Tibial nerve (tissue), 4 donors: ENCODE measurements at places on chromosomes 2 and 18. TPM values are rescaled to one million over a fixed set of nuclear protein-coding genes. Genes with fewer than 3 reads are reported as not detected.

The PSMA8 gene
- total RNA-seq = not detected

The SLC40A1 gene
- total RNA-seq = 51.1 TPM

The LYPD1 gene
- total RNA-seq = 3.1 TPM

The COL6A3 gene
- total RNA-seq = 228 TPM

The DYSF gene
- total RNA-seq = 12.0 TPM

The ZAP70 gene
- 13.5 TPM for total RNA-seq

The ABI2 gene
- 33.3 TPM for total RNA-seq

The TTL gene
- total RNA-seq = 25.2 TPM

The GATA6 gene
- 6.0 TPM for total RNA-seq

DNA sequence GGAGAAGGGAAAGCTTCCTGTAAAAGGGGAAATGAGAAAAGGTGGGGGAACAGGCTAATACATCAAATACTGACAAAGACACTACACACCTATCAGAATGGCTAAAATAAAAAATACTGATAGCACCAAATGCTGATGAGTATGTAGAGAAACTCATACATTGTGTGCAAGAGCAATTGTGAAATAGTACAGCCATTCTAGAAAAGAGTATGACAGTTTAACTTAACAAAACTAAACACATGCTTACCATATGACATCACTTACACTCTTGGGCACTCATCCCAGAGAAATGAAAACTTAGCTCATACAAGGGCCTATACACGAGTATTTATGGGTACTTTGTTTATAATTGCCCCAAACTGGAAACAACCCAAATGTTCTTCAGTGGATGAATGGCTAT is 53.4 kb downstream of the ZNF638 start:
- no peaks in the 10 kb centered on the region for H3K4me1 ChIP-seq
- peaks cover 7% of the 10 kb centered on the region for H3K36me3 ChIP-seq
- no peak overlapping the region for H3K4me3 ChIP-seq
- no peak overlapping the region for H3K27ac ChIP-seq
- no peaks in the 10 kb centered on the region for H3K27me3 ChIP-seq

- no peak overlapping the region for H3K4me3 ChIP-seq
- H3K27me3 ChIP-seq = no peaks in the 10 kb centered on the region
- H3K27ac ChIP-seq = peak overlapping the region; percentile 30
These were observed 38.7 kb downstream of the MCFD2 start for GRCh38 chr2:46876741-46877384.

GRCh38 chr18:13267431-13267873 is 48.9 kb downstream of the LDLRAD4 start:
- H3K27ac ChIP-seq = peak overlapping the region; percentile 45
- no peaks in the 10 kb centered on the region for H3K36me3 ChIP-seq
- no peak overlapping the region for H3K4me3 ChIP-seq
- H3K27me3 ChIP-seq = no peaks in the 10 kb centered on the region
- peaks cover 21% of the 10 kb centered on the region for H3K4me1 ChIP-seq
- DNase-seq = no peak

- H3K36me3 ChIP-seq = no peaks in the 10 kb centered on the region
- no peaks in the 10 kb centered on the region for H3K27me3 ChIP-seq
- no peak overlapping the region for H3K4me3 ChIP-seq
These were observed 276.2 kb downstream of the MYCN start for GRCh38 chr2:16216558-16216945.

- peaks cover 21% of the 10 kb centered on the region for H3K36me3 ChIP-seq
- DNase-seq = no peak
- no peak overlapping the region for H3K4me3 ChIP-seq
These were observed 10.9 kb downstream of the TMBIM1 start for GRCh38 chr2:218281449-218281848.

DNA sequence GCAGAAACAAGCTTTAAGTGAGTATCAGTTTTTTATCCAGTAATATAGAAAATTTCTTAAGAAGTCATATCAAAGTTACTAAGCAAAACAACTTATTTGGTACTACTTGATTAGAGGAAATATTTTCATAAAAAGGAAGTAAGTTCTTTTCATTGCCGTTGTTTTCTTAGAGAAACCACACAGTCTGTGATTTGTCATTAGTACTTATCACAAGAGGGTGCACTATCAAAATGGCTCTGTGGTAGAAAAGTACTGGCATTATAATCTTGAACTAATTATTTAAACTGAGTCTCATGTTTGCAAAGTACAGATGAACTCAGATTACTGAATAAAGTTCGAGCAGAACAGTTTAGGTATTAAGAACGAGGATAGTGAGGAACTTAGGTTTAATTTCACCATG is 93.4 kb downstream of the IKZF2 start:
- no peaks in the 10 kb centered on the region for H3K4me1 ChIP-seq
- H3K27me3 ChIP-seq = no peaks in the 10 kb centered on the region
- no peak for DNase-seq
- no peak overlapping the region for H3K4me3 ChIP-seq

DNA sequence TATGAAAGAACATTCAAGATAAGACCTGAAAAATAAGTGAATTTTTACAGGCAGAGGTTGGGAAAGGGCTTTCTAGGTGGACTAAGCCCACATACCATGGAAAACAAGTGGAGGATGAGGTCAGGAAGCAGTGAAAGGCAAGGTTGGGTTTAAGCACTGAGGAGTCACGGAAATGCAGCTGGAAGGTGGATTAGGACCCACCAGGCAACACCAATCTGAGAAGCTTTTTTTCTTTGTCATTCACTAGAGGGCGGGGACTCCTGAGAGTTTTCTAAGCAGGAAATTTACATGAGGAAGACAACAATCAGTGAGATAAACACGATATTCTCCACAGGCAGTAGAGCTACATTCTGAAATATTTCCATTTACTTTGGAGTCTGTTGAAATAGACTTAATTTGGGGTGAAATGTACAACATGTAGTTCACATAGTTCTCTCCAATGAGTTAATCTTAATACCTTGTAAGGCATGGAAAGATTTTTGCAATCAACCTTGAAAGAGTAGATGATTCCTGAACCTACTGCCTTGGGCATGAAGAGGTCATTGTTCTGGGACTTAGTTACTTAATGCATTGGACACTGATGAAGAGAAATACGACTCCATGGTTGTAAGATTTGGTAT is 40.7 kb downstream of the VIT start:
- H3K4me3 ChIP-seq = no peak overlapping the region
- peaks cover 4% of the 10 kb centered on the region for H3K36me3 ChIP-seq
- no peak for DNase-seq
- no peaks in the 10 kb centered on the region for H3K4me1 ChIP-seq
- H3K27me3 ChIP-seq = no peaks in the 10 kb centered on the region

DNA sequence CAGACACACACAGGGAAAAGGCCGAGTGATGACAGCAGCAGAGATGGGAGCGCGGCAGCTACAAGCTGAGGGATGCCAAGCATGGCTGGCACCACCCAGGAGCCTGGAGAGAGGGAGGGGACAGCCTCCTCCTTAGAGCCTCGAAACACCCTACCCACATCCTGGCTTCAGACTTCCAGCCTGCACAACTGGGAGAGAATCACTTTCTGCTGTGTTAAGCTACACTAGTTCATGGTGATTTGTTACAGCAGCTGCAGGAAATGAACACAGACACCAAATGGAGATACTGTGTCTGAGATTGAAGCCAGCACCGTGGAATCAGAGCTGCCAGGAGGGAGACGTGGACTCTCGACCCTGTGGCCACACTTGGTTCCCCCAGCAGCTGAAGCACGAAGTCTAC is 27.5 kb upstream of the FOSL2 start:
- H3K27ac ChIP-seq = no peak overlapping the region
- H3K4me3 ChIP-seq = no peak overlapping the region
- peaks cover 10% of the 10 kb centered on the region for H3K4me1 ChIP-seq
- H3K27me3 ChIP-seq = no peaks in the 10 kb centered on the region

DNA sequence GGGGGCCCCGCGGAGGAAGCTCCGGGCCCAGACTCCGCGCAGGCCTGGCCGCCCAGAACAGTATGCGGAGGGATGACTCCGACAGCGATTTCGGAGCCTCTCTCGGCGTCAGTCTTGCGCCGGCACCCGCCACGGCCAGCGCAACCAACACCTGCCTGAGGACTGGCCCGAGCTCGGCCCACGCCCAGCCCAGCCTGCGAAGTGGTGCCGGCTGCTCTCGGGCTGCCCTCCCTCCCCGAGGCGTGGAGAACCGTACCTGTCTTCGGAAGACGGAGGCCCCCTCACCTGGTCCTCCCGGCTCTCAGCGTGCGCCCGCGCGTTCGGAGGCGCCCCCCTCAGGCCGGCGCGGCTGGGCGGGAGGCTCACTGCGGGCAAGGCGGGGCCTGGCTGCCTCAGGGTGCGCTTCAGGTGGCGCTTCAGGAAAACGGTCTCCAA is at the start of gene M1AP:
TSS of gene M1AP (minus strand) at position 322 of the 435 bp plus-strand sequence. CDS start 8,055 bp downstream, outside the sequence.
- DNase-seq = no peak
- no peaks in the 10 kb centered on the region for H3K4me1 ChIP-seq
- no peak within 1 kb of the TSS for H3K4me3 ChIP-seq
- no peaks in the 10 kb centered on the region for H3K36me3 ChIP-seq

DNA sequence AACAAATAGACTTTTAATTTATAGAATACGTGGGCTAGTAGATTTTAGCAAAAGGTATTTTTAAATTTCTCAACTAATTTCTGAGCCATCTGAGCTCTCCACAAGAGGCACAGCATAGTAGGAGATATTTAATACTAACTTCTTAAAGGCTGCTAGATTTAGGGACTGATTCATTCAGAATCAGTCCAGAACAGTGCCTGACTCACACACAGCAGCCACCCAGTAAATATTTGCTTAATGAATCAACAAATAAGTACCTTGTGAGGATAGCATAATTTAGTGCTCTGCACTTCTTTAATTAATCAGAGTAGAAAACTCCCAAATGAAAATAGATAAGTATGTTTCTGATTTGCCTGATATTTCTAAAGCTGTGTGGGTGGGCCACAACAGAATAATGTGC is 35.6 kb upstream of the SYT4 start:
- no peaks in the 10 kb centered on the region for H3K4me1 ChIP-seq
- H3K27me3 ChIP-seq = no peaks in the 10 kb centered on the region
- no peak overlapping the region for H3K4me3 ChIP-seq
- no peak for DNase-seq
- H3K27ac ChIP-seq = no peak overlapping the region

DNA sequence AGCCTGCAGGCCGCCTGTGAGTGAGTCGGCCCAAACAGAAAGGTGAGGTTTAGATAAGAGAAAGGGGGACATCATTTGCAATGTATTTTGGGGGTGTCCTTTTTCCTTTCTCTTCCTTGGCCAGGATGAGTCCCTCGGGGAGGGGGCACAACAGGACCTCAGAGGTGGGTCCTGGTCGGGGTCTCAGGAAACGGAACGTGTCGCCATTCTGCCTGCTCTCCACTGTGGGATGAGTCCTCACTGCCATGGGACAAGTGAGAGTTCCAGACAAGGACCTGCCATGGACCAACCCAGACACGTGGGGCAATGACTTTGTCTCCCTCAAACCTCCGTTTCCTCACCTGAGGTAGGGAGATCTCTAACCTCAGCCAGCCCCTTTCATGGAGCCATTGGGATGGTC is 67.9 kb upstream of the TAF1B start:
- H3K36me3 ChIP-seq = no peaks in the 10 kb centered on the region
- DNase-seq = no peak
- H3K27ac ChIP-seq = no peak overlapping the region
- H3K4me1 ChIP-seq = no peaks in the 10 kb centered on the region
- H3K27me3 ChIP-seq = no peaks in the 10 kb centered on the region

DNA sequence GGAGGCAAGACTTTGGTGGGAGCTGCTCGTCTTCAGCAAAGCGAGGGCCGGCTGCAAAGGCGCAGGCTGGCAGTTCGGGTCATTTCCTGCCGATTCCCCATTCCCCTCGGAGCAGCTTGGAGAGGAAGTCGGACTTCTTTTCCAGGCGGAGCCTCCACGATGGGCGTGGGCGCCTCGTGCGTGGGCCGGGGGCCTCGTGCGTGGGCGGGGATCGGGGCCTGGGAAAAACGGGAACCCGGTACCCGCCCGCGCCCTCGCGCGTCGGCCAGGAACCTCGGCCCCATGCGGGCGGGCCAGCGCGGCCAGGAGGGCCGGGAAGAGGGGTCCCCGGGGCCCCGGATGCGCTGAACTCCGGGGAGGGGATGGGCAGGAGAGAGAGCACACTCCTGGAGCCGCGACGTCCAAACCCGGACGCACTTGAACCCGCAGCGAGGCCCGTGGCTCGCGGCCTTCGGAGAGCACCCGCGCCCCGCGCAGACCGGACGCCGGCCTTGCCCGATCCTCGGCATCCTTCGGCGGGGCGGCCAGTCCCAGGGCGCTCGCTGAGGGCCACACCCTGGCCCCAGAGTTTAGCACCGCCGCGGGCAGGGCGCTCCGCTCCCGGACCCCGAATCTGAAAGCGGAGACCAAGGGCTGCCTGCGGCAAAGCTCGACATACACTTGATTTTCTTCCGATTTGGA is 368.4 kb downstream of the MTX2 start:
- DNase-seq = peak; percentile 9
- H3K36me3 ChIP-seq = no peaks in the 10 kb centered on the region
- H3K4me1 ChIP-seq = peaks cover 4% of the 10 kb centered on the region
- H3K4me3 ChIP-seq = peak overlapping the region; percentile 58
- peaks cover 65% of the 10 kb centered on the region for H3K27me3 ChIP-seq

DNA sequence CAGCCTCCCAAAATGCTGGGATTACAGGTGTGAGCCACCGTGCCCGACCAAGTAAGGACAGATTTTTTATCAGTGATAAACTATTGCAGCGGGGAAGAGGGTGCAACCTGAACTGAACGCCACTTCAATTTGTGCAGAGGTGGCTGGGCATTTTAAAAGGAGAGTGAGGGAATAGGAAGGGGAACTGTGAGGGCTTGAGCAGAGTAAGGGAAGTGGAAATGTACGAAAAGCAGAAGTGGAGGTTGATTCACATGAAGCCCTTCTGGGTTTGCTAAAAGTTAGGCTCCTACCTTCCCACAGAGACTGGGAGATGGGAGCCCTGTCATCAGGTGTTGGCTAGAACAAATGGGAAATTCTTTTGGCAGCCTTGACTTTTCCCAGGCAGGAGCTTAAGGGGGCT is 6.1 kb downstream of the STK11IP start:
- no peaks in the 10 kb centered on the region for H3K27me3 ChIP-seq
- peaks cover 8% of the 10 kb centered on the region for H3K36me3 ChIP-seq
- peaks cover 47% of the 10 kb centered on the region for H3K4me1 ChIP-seq
- no peak overlapping the region for H3K4me3 ChIP-seq
- no peak for DNase-seq
- no peak overlapping the region for H3K27ac ChIP-seq

- DNase-seq = no peak
- no peaks in the 10 kb centered on the region for H3K27me3 ChIP-seq
- H3K4me1 ChIP-seq = peaks cover 34% of the 10 kb centered on the region
- H3K4me3 ChIP-seq = no peak overlapping the region
These were observed 44.7 kb upstream of the ZFP36L2 start for GRCh38 chr2:43270930-43271615.

DNA sequence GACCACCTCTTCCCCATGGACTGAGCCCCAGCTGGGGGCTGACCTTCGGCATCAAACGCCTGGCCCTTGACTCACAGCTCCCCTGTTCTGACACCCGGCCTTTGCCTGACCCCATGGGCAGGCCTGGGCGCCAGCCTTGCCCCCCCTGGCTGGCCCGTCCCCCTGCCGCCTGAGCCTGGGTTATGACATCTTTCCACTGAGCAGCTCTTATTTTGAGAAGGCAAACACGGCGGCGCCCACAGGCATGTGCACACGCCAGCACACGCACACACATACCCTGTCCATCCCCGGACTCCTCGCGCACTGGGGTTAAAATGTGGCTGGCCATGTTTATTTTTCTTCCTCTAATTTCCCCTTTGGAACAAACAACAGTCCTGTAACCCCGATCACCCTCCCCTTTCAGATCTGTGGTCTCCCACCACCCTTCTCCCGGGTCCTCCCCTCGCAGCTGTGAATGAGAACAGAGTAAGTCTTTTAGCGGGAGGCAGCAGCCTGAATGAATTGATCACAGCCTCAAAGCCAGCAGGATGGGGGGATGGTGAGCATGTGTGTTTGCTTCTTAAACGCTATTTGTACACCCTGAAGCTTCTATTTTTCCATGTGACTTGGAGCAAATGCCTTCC is 11.8 kb upstream of the ATOH8 start:
- no peaks in the 10 kb centered on the region for H3K36me3 ChIP-seq
- H3K4me3 ChIP-seq = no peak overlapping the region
- peak; percentile 72 for DNase-seq
- no peaks in the 10 kb centered on the region for H3K27me3 ChIP-seq
